Lower lobe of right lung (tissue), 2 donors: ENCODE measurements at places on chromosomes 3 and 15. TPM values are rescaled to one million over a fixed set of nuclear protein-coding genes. Genes with fewer than 3 reads are reported as not detected.

The TJP1 gene
- total RNA-seq, result 115 TPM

GRCh38 chr3:5972586-5972985 lies 785.1 kb downstream of the EDEM1 start:
- no peak for DNase-seq
- no peak overlapping the region for H3K27ac ChIP-seq
- H3K27me3 ChIP-seq, result no peaks in the 10 kb centered on the region
- H3K36me3 ChIP-seq, result no peaks in the 10 kb centered on the region
- no peak overlapping the region for H3K4me3 ChIP-seq

GRCh38 chr3:110579840-110580550 lies 491.6 kb upstream of the NECTIN3 start:
- no peaks in the 10 kb centered on the region for H3K27me3 ChIP-seq
- H3K4me3 ChIP-seq, result no peak overlapping the region
- DNase-seq, result no peak
- H3K27ac ChIP-seq, result no peak overlapping the region

DNA sequence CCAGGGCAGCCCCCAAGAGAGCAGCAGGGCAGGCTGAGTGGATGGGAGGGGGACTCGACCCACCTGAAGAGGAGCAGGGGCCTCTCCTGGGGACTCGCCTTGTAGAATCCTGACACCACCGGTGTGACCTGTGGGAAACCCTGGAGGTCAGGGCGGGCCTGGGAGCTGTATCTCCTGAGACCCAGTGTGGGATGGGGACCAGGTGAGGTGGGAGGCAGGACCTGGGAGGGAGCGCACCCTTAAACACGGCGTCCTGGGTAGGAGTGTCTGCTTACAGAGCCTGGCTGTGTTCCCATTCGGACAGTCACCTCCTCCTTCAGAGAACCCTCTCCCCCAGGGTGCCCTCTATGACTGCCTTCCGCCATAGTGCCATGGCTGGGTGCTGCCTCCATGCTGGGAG lies 27.1 kb downstream of the C15orf39 start:
- H3K27me3 ChIP-seq, result peaks cover 8% of the 10 kb centered on the region
- no peak for DNase-seq
- H3K4me3 ChIP-seq, result no peak overlapping the region
